ENCODE measurements at places on chromosomes 4 and X.
A peak's percentile ranks its signal among the peaks of the same experiment; 100 is the strongest.

GRCh38 chrX:151641564-151641963, 53.7 kb upstream of the PRRG3 start:
- DNase-seq, result no peak

DNA sequence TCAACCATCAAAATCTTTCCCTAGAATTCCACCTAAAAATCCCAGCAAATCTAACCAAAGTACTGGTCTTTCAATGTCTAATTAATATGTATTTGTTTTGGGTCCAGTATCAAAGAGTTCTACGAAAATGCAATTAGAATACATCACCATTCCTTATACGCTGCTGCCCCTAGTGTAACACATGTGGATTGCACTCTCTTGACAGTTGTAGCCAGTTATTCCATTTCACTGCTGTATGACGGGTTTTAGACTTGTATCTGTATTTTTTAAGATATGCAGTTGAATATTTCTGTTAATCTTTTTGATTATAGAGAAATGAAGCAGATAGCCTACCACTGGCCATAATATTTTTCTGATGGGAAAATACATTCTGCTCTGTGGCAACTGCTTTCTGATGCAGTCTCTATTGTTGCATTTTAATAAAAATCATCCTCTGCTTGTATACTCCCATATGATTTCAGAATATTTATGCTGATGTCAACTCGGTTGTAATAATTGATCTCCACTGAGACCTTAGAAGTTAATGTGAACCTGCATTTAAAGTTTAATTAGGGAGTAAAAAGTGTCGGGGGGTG, 17.1 kb upstream of the PAGE2B start:
- DNase-seq, result peak; percentile 24

DNA sequence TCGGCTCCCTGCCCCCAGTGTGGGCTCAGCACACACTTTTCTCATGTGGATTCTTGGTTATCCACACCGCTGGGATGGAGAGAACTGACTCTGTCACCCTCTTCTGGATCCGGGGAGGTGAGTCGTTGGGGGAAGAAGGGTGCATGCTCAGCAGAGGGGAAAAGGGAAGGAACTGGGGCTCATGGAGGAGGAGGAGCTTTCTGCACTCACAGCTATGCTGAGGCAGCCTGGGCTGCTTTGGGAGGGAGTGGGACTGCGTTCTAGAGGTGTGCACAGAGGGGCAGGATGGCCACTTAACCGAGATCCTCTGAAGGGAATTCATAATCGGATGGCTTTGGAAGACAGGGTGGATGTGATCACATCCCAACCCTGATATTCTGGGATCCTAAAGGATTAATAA, 51.6 kb downstream of the RTL5 start:
- no peak for DNase-seq

GRCh38 chr4:27048429-27049238, 188.0 kb downstream of the STIM2 start:
- DNase-seq, result peak; percentile 37

DNA sequence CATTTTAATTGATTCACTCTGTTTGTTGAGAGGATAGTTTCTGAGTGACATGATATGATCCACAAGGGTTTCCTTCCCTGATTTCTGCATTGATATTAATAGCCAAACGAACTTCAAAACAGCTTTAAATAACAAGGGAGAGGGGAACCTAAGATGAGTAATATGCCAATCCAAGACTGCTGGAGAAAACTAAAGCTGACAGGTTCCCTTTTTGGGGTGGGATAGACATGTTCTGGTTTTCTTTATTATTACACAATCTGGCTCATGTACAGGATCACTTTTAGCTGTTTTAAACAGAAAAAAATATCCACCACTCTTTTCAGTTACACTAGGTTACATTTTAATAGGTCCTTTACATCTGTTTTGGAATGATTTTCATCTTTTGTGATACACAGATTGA, 182.2 kb downstream of the AR start:
- no peak for DNase-seq

DNA sequence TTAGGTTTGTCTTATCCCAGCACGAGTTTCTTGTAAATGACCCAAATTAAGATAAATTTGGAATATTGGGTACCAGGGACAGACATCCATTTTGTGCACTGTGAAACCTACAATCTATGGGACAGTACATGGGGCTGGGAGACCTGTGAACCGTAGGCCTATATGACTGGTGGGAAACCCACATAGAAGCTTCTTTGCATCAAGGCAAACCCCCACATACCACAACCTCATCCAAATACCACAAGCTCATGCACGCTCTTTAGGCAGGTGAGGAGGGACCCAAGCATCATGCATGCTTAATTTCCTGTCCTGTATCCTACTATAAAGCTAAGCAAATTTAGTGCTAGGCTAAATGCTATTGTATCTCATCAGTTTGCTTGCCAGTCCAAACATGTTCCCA, 47.8 kb downstream of the NIPAL1 start:
- DNase-seq, result no peak

- peak; percentile 84 for DNase-seq
Measured at GRCh38 chr4:78032446-78032845, 24.7 kb upstream of the FRAS1 start.

DNA sequence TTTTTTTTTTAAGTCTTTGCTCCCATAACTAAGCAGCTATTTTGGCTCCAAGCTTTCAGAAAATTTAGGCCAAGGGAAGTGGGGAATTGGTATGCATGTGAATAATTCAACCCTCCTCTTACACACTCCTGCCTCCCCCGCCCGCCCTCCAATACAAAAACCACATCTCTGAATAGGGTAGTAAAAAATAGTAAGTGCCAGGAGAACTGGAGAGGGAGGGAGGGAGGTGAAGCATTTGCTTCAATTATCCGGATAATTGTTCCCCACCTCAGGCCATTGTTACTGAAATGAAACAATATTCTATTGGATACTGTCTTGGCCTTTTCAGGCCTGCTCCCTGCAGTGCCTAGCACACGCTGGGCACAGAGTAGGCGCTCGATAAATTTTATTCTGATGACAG, 5.5 kb upstream of the GSX2 start:
- DNase-seq, result no peak

DNA sequence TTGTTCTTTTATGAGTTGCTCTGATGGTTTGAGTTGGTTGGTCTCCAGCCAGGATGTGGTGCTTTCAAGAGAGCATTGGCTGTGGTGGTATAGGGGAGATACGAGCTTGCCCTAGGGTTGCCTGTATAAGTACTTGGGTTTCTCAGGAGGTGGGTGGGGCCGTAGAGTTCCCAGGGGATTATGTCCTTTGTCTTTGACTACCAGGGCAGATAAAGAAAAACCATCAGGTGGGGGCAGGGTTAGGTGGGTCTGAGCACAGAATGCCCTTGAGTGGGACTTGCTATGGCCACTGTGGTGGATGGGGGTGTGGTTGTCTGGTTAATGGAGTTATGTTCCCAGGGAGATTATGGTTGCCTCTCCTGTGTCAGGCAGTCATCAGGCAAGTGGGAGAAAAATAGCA, 247.9 kb upstream of the HAND2 start:
- DNase-seq, result no peak

- no peak for DNase-seq
Measured at GRCh38 chr4:24796620-24797019, 1.2 kb downstream of the SOD3 start.

- DNase-seq, result no peak
Measured at GRCh38 chrX:48948589-48948988, 8.8 kb downstream of the OTUD5 start.

- no peak for DNase-seq
Measured at GRCh38 chrX:39559229-39559628, 538.5 kb downstream of the BCOR start.

GRCh38 chrX:111811831-111812230, 64.2 kb upstream of the TRPC5OS start:
- DNase-seq, result no peak

DNA sequence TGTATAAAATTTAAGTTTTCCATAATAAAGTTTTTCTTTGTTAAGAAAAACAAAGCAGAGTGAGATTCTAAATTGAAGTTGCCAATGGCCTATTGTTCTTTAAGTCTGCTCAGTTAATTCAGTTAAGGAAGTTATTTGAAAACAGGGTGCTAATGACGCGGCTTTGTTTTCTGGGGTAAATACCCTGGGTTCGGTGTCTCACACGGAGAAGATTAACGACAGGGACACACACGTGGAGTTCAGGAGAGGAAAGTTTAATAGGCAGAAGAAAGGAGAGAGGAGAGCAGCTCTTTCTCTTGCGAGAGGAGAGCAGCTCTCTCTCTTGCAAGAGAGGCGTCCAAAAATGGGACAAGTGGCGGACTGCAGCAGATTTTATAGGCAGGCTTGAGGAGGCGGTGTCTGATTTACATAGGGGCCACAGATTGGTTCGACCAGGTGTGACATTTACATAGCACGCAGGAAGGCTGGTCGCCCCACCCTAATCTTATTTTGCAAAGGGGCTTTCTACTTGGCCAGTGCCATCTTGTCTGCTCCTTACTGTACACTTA, 9.6 kb downstream of the CA5B start:
- DNase-seq, result no peak

GRCh38 chrX:7068939-7069367, 78.6 kb upstream of the STS start:
- no peak for DNase-seq

DNA sequence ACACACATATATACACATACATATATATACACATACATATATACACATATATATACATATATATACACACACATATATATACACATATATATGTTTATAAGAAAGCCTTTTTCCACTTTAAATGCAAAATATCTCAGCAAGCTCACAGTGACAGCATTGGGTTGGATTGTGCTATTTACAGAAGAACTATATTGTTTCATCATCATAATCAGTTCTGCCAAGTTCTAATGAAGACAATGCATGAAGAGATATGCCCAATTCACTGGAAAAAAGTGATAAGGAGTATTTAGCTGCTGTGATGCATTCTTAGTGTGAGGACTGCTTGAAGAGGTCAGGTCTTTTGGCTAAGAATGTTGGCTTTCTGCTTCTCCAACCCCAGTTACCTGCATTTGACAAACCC, 54.4 kb downstream of the RNF150 start:
- DNase-seq, result no peak

DNA sequence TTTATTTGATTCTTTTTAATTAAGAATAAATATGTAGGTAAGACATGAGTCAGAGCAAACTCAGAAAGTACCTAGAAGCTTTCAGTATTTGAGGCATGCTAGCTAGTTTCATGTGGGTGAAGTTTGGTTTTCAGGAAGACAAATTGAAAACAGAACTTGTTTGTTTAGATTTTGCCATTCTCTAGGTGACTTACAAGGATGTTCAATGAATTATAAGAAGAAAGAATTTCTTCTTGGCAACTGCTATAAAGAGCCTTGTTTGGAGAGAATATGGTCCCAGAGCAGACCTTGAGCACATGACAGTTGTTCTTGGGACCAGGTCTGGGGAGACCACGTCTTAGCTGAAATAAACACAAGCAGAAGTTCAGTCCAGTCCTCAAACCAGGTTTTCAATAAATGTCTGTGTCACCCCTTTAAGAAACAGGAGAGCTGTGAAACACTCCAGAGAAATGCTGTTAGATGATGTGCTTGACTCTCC, 38.0 kb upstream of the IL21 start:
- DNase-seq, result no peak

GRCh38 chr4:36363024-36363423, 81.6 kb downstream of the DTHD1 start:
- no peak for DNase-seq

DNA sequence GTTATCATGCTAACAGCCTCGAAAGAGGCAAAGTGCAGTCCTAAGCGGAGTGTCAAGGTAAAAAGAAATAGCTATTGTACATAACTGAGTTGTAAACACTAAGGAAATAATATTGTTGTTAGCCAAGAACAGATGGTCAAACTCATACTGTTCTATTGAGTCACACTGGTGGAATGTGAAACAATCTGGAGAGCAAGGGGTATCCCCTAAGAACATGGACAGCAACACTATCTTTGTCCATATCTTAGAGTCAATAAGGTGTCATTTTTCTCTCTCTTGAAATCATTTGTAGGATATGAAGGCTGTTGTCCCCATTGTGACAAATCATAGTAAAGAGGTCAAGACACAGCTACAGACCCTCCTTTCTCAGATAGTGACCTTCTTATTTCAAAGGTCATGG, 4.5 kb upstream of the PDGFC start:
- no peak for DNase-seq

GRCh38 chrX:2330487-2330886, 170.3 kb downstream of the DHRSX start:
- DNase-seq, result no peak

DNA sequence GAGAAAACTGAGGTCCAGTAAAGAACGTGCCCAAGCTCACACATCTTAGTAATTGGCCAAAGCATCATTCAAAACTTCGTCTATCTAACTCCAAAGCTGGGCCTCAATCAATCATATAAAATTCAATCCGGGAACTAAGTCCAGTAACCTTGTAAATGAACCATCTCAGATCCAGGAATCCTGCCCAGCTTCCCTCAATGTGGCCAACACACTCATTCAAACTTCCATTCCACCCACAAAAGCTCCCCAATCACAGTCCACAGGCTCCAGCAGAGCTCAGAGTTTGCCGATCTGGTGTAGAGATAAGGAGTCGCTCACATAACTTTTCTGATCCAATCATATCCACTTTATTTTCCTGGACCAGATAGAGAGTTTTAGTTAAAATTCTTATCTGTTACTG, 144.8 kb downstream of the SPATA18 start:
- DNase-seq, result no peak

- no peak for DNase-seq
Measured at GRCh38 chrX:64885850-64886249, 90.4 kb downstream of the ZC4H2 start.

DNA sequence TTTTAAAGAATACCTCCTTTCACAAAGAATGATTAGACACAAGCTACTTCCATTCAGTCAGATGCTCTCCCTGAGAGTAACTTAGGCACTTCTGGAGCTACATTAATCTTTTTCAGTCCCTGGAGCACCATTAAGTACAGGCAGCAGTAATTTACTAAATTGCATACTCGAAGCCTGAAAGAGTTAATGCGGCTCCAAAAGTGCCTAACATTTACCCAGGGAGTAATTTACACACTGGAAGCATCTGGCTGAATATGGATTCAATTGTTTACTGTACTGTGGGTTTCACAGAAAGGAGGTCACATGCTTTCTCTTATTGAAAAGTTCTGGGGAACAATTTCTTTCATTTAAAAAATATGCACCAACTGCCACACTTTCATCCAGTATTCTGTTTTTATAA, 260.8 kb upstream of the TENM3 start:
- DNase-seq, result no peak

GRCh38 chrX:130086447-130087206, 23.7 kb downstream of the ELF4 start:
- DNase-seq, result no peak

GRCh38 chrX:51461053-51462044, 35.0 kb downstream of the NUDT11 start:
- DNase-seq, result no peak

GRCh38 chrX:78673246-78673645, 14.1 kb upstream of the RTL3 start:
- no peak for DNase-seq

DNA sequence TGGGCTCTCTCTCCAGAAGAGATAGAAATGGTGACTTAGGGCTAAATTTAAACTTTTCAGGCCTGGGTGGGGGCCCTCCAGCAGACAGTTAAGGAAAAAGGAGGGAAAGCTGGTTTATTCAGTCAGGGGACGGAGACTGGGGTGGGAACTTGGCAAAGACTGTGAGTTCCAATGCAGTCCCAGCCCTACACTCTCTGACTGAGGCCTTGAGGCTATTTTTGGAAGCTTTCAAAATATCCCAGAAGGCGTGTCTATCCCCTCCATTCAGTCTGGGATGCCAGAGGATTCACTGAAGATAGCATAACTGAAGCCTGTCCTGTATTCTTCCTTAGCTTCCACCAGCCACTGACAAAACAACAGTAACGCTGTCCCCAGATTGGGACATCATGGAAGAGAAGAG, 32.1 kb upstream of the MSN start:
- no peak for DNase-seq

GRCh38 chrX:52544147-52544840, 27.4 kb upstream of the XAGE1B start:
- no peak for DNase-seq
